ENCODE measurements at places on chromosomes 13 and 19.

- DNase-seq: no peak
Observed at GRCh38 chr13:33242984-33243617, 42.5 kb downstream of the STARD13 start.

GRCh38 chr13:27977476-27978300, 8.6 kb upstream of the CDX2 start:
- no peak for DNase-seq

- no peak for DNase-seq
Observed at GRCh38 chr13:52862358-52863206, 14.1 kb upstream of the PCDH8 start.

DNA sequence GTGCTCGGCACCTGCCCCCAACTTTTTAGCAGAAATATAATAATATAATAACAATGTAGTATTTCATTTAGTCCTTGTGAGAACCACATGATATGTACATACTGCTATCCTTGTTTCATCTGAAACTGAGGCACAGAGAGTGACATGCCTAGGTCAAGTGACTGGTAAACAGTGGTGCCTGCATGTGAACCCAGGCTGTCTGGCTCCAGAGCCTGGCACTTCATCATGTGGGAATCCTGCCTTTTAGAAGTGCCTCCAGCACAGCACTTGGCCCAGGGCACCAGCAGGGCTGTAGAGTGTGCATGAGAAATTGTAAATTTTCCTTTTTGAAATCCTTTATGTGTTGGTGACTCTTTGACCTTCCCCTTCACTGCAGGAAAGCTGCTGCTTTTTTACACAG, 27.4 kb downstream of the PRAM1 start:
- DNase-seq: no peak

- no peak for DNase-seq
Observed at GRCh38 chr13:107873926-107874325, 341.4 kb downstream of the LIG4 start.

- no peak for DNase-seq
Observed at GRCh38 chr13:30818323-30818960, 83.1 kb downstream of the ALOX5AP start.

GRCh38 chr13:27635266-27635665, 13.6 kb downstream of the POLR1D start:
- no peak for DNase-seq

DNA sequence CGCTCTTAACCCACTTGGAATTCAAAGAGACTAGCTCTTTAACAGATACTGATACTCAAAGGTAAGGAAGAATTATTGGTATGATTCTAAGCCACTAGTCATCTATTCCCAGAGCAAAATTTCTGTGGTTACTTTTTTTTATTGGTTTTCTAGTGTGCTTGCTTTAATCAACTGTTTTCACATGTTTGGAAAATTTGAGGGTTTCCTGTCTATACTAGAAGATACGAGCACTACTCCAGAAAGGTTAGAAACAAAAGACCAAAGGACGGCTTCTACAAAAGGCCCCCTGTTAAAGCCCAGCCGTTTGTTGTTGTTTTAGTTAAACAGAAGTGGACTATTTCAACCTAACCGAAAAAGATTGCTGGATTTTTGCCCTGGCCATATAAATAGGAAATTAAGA, 18.5 kb upstream of the LPAR6 start:
- no peak for DNase-seq

GRCh38 chr13:70585109-70585508, 476.9 kb upstream of the KLHL1 start:
- no peak for DNase-seq

- no peak for DNase-seq
Observed at GRCh38 chr19:35641515-35642151, at the start of gene ETV2. TSS of gene ETV2 (plus strand) at chr19:35641745. CDS start at chr19:35642461, 716 bp downstream.

- no peak for DNase-seq
Observed at GRCh38 chr13:109465148-109465547, 321.2 kb downstream of the IRS2 start.

DNA sequence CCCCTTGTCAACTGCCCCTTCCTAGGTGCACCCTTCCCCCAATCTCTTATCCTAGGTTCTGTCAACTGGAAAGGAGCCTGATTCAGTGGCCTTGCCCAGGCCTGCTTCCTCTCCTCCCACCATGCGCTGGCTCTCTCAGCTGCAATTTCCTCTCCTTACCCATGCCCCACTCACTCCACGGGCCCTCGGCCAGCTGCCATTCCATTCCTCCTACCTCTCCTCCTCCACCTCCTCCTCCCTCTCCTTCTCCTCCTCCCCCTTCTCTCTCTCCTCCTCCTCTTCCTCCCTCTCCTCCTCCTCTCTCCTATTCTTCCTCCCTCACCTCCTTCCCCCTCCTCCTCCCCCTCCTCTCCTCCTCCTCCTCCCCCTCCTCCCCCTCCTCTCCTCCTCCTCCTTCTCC, 9.6 kb upstream of the TIMM44 start:
- no peak for DNase-seq

DNA sequence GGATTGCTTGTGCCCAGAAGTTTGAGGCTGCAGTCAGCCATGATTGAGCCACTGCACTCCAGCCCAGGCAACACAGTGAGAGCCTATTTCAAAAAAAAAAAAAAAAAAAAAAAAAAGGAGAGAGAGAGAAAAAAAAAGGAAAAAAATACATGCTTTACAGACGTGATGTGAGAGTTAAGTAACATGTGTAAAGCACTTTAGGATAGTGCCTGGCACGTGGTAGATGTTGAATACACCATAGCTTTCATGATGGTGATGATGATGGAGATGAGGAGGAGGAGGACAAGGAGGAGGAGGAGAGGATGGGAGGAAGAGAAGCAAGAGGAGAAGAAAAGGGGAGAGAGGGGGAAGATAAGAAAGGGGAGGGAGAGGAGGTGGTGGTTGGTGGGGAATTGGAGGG, 15.1 kb upstream of the RUBCNL start:
- DNase-seq: no peak

DNA sequence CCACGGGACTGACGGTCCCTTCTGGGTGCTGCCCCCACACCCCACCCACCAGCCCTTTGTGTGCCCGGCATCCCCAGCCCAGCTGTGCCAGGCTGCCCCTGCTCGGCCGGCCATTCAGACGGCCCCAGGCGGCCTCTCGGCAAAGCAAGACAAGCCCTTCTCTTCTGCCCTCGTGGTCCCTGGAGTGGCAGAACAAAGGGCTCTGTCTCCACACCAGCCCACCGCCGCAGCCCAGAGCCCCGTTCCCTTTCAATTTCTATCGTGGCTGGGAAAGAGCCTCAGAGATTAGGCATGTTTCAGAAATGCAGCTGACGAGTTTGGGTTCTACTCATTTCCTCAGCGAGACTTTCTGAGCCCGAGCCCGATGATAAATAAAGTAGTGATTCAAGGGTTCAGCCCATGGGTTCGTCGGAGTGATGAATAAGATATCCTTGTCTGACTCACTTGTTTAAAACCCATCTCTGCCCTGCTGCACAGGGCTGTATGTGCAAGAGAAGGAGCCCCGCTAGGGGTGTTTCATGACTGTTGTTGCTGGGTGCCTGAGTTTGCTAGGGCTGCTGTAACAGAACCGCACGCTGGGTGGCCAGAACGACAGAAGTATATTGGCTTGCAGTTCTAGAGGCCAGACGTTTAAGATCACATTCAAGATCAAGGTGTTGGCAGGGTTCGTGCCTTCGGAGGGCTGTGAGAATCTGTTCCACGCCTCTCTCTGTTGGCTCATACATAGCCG, 4.3 kb downstream of the MYO9B start:
- DNase-seq: peak; percentile 75

- DNase-seq: no peak
Observed at GRCh38 chr19:31214997-31215396, 134.2 kb downstream of the TSHZ3 start.

GRCh38 chr13:76266561-76266960, 619.6 kb downstream of the KCTD12 start:
- no peak for DNase-seq

DNA sequence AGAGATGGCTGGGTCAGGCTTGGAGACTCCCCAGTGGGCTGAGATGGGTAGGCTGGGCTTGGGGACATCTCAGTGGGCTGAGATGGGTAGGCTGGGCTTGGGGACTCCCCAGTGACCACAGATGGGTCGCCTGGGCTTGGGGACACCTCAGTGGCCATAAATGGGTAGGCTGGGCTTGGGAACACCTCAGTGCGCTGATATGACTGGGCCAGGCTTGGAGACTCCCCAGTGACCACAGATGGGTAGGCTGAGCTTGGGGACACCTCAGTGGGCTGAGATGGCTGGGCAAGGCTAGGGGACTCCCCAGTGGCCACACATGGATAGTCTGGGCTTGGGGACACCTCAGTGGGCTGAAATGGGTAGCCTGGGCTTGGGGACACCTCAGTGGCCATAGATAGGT, 12.8 kb downstream of the IQCN start:
- DNase-seq: no peak

GRCh38 chr19:31073485-31074198, 275.6 kb downstream of the TSHZ3 start:
- DNase-seq: no peak

- no peak for DNase-seq
Observed at GRCh38 chr13:33318037-33318436, 32.5 kb upstream of the STARD13 start.

DNA sequence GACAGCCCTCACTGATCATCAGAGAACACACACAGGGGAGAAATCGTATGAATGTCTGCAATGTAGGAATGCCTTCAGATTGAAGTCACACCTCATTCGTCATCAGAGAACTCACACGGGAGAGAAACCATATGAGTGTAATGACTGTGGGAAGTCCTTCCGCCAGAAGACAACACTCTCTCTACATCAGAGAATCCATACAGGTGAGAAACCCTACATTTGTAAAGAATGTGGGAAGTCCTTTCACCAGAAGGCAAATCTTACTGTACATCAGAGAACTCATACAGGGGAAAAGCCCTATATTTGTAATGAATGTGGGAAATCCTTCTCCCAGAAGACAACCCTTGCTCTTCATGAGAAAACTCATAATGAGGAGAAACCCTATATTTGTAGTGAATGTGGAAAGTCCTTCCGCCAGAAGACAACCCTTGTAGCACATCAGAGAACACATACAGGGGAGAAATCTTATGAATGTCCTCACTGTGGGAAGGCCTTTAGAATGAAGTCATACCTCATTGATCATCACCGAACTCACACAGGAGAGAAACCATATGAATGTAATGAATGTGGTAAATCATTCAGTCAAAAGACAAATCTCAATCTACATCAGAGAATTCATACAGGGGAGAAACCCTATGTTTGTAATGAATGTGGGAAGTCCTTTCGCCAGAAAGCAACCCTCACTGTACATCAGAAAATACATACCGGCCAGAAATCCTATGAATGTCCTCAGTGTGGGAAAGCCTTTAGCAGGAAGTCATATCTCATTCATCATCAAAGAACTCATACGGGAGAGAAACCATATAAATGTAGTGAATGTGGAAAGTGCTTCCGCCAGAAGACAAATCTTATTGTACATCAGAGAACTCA, 32.5 kb downstream of the ZNF567 start:
- DNase-seq: no peak

- DNase-seq: no peak
Observed at GRCh38 chr13:74820809-74821208, 661.2 kb downstream of the TBC1D4 start.

GRCh38 chr13:99577934-99578917, 77.0 kb downstream of the TM9SF2 start:
- no peak for DNase-seq

DNA sequence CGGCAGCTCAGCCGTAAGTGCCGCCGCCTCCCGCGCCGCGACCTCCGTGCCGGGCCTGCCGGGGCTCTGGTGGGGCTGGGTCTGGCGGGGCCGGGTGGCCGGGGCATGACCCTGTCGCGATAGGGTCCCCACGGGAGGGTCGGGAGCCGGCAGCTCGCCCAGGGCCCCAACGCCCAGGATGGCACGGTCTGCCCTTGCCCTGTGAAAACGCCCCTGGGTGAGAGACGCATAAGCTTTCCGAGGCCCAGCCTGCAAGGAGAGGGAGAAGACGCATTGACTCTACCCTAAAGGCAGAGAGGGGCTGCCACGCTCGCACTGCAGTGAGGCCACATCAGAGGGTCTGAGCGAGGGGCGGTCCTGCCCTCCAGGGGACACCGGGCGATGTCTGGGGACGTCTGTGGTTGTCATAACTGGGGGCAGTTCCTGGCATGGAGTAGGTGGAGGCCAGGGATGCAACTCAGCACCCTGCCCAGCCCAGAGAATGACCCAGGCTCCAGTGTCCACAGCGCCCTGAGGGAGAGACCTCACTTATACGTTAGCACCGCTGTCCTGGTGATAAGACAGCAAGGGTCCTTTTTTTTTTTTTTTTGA, 539 bp downstream of the ZNF554 start:
- no peak for DNase-seq

DNA sequence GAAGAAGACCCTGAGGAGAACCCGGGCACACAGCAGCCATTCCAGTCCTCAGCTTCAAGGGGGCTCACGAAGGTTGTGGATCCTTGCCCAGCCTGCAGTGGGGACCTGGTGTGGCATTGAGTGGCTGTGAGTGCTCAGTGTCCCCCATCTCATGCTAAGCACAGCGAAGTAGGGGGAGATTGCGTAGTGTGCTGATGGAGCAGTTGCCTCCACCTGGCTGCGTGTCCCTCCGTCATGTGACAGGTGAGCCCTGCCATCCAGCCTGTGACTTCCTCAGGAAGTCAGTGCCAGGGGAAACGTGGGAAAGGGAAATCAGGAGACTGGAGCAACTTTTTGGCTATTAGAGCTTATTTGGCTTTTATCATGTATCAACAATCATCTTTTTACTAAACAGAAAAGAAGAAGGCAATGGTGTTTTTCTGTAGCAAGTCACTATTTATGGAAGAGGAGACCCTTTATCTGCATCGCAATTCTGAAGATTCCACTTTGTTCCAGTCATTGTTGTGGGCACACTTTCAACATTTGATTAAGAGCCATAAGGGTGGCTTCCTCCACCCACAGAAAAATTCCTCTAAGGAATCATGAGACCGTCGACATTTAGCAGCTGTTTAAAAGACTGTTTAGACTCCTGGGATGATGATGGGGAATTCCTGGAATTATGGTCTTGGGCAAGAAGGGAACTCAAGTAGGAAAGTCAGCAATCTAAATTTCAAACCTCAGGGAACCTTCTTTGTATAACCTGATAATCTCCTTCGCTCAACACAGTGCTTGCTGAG, 126.8 kb upstream of the SPATA13 start:
- no peak for DNase-seq

DNA sequence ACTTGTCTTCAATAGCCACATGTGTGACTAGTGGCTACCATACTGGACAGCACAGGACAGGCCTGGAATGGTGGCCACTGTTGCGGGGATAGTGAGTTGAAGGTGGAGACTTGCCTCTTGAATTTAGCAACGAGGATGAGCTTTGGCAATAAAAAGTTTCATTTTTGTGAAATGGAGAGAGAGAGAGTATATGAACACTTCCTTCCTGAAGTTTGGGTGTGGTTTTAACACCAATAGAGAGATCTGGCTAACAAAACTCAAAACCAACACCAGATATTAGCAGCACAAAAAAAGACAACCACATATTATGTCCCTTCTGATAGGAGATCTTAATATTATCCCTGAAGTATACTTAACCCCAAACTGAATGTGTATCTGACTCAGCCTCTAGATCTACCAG, 6.3 kb upstream of the LRFN3 start:
- no peak for DNase-seq

- DNase-seq: no peak
Observed at GRCh38 chr19:57708641-57709361, at the start of gene ZNF154. TSS of gene ZNF154 (minus strand) at chr19:57709204. CDS start at chr19:57708971, 233 bp downstream.
